CD4-positive, alpha-beta T cell treated with Interleukin-10 for 1 hour (primary cell): ENCODE measurements at places on chromosomes 2 and 18.

GRCh38 chr18:13395577-13395976 is 177.0 kb downstream of the LDLRAD4 start:
- no peak for DNase-seq

GRCh38 chr2:225270053-225270452 is 129.5 kb upstream of the NYAP2 start:
- no peak for DNase-seq

- DNase-seq, result no peak
Observed at GRCh38 chr2:32732912-32733472, 105.1 kb downstream of the TTC27 start.

DNA sequence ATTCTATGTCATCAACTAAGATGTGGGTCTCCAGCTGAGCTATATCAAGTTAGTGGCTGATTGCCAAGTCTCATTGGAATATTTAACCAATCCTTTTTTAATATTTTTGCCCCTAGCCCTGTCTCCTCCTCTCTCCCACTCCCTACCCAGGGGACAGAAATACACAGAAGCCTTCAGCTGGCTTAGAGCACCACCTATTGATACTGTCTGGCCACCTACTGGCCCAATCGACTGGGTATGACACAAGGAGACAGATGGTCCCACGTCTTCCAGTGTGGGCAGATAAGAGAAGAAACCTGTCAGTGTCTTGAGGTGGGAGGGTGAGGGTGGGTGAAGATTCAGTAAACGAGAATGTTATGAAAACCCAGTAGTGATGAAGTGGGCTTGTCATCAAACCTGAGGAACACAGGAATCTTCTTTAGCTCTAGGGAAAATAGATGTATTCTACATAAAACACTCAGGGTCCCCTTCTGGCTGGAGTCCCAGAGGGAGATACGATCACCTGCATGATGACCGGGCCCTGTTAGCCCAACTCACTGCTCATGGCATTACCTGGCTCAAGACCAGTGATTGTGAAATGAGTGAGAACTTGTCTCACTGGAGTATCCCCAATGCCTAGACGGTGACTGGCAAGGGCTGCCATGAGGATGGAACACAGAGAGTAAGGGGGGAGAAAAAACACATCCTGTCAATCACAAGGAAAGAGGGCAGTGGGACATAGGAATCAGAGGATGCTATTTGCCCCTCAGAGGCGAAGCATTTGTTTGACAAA is 26.7 kb downstream of the POLR1A start:
- peak; percentile 65 for DNase-seq

- no peak for DNase-seq
Observed at GRCh38 chr2:197079832-197080555, 153.5 kb upstream of the PGAP1 start.

- DNase-seq, result no peak
Observed at GRCh38 chr2:236302555-236302954, 38.3 kb upstream of the ASB18 start.

GRCh38 chr2:108363908-108364225 is 13.9 kb upstream of the SULT1C4 start:
- no peak for DNase-seq

DNA sequence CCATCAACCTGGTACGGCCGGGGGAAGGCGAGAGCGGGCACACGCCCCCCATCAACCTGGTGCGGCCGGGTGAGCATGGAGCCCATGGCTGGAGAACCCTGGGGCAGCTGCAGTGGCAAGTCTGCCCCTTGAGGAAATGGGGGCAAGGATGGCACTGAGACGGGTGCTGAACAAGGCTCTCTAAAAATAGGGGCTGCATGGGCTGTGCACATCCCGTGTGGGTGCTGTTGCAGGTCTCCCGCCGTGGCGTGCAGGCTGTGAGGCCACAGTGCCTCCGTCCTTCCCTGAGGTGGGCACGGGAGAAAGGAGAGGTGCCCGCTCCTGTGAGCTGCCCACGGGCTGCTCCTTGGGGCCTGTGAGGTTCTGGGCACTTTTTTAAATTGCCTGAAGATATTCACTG is 99.2 kb downstream of the NFATC1 start:
- no peak for DNase-seq

DNA sequence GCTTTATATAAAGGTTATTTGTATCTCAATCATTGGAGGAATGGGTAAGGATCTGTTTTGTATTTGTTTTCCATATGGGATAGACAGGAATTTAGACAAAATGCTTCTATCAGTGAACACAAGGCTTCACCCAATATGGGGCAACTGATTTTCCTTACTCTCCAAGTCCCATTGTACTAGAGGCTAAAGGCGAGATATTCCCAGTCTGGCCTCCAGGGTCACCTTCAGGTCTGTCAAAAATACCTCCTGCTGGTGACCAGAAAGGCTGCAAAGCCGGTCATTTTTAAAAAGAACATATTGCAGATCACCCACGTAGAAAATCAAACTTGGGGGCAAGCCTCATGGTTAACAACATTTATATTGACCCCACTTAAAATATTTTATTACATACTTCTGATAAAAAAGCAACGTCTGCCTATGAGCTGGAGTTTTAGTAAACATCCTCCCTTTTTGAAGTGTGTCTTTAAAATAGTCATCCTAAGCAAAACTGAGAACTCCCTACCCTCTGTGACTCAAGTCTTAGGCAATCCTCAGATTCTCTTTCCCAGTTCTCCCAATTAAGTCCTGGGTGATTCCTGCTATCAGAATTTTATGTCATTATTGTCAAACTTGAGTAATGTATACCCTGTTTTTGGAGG is 276.6 kb downstream of the MREG start:
- no peak for DNase-seq

GRCh38 chr2:16187482-16187817 is 247.1 kb downstream of the MYCN start:
- no peak for DNase-seq

GRCh38 chr2:41990245-41990644 is 57.6 kb upstream of the PKDCC start:
- no peak for DNase-seq

GRCh38 chr2:105858868-105859693 is 114.4 kb downstream of the NCK2 start:
- no peak for DNase-seq
